ENCODE measurements at places on chromosomes 13 and 19. TPM values are rescaled to one million over a fixed set of nuclear protein-coding genes. Genes with fewer than 3 reads are reported as not detected.

The SIGLECL1 gene
- not detected for total RNA-seq

- H3K4me3 ChIP-seq, result no peak overlapping the region
- no peak overlapping the region for H3K27ac ChIP-seq
- peaks cover 35% of the 10 kb centered on the region for H3K36me3 ChIP-seq
- H3K4me1 ChIP-seq, result peaks cover 7% of the 10 kb centered on the region
- H3K27me3 ChIP-seq, result no peaks in the 10 kb centered on the region
Observed at GRCh38 chr19:32457571-32458158, 52.1 kb downstream of the DPY19L3 start.

The TRAPPC5 gene
- total RNA-seq, result 96.2 TPM

- H3K4me1 ChIP-seq, result no peaks in the 10 kb centered on the region
- no peak overlapping the region for H3K4me3 ChIP-seq
- no peak for DNase-seq
- no peaks in the 10 kb centered on the region for H3K27me3 ChIP-seq
Observed at GRCh38 chr13:107117327-107118012, 549.5 kb upstream of the ARGLU1 start.

The TEX101 gene
- not detected for total RNA-seq

The ERCC2 gene
- 45.4 TPM for total RNA-seq

All from cardiac muscle cell (in vitro differentiated cells and primary cell).